ENCODE measurements at places on chromosomes 5 and 9. TPM values are rescaled to one million over a fixed set of nuclear protein-coding genes. Genes with fewer than 3 reads are reported as not detected.
A peak's percentile ranks its signal among the peaks of the same experiment; 100 is the strongest.

DNA sequence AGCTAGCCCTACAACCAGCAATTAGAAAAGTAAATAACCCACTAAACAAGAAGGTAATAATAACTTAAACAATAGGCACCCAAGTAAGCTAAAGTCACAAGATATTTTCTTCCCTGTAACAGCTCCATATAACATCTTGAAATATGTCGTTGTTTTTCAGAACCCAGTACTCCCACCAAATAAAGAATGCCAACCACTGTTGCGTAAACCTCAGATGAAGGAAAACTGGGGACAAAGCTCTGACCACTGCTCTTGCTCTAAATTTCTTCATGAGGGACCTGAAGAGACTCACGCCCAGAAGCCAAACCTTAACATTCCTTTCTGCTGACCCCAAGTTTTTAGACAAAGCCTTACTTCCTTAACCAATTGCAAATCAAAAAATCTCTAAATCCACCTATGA is 267.7 kb upstream of the GAS1 start:
- no peak for DNase-seq
- peaks cover 5% of the 10 kb centered on the region for H3K4me1 ChIP-seq
- no peaks in the 10 kb centered on the region for H3K36me3 ChIP-seq
- no peak overlapping the region for H3K27ac ChIP-seq
- no peaks in the 10 kb centered on the region for H3K27me3 ChIP-seq

ZDHHC11B gene
- total RNA-seq = 0.25 TPM

GRCh38 chr9:113370806-113371325 is 5.9 kb downstream of the HDHD3 start:
- no peaks in the 10 kb centered on the region for H3K27me3 ChIP-seq
- no peaks in the 10 kb centered on the region for H3K36me3 ChIP-seq
- no peaks in the 10 kb centered on the region for H3K4me1 ChIP-seq

DNA sequence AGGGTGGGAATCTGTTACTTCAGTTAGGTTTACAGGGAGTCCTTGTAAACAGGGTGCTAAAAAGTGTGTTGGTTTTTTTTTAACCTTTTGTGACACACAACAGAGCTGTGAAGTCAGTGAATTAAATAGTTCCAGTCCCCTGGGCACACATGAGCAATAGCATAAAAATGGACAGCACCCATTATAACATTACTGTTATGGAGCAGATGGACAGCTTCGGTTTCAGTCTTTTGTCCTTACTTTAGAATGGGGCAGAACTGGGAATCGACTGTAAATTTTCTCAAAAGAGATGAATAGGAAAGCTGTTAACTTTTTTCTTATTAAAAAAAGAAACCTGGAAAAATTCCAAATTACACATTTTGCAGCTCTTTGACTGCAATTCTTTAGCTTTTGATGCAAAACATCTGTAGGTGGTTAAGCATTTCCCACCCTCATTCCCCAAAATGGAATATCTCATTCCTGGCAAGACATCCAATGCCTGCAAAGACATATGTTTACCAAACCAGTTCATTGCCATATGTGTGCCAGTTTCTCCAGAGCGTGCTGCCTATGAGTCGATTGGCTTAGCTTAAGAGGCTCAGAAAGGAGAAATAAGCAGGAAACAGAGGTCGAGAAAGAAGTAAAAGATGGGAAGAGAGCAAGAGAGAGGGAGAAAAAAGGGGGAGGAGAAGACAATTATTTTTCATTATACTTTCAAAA is 212.3 kb upstream of the TMEM161B start:
- no peaks in the 10 kb centered on the region for H3K36me3 ChIP-seq
- H3K4me3 ChIP-seq = no peak overlapping the region
- no peak for DNase-seq

DNA sequence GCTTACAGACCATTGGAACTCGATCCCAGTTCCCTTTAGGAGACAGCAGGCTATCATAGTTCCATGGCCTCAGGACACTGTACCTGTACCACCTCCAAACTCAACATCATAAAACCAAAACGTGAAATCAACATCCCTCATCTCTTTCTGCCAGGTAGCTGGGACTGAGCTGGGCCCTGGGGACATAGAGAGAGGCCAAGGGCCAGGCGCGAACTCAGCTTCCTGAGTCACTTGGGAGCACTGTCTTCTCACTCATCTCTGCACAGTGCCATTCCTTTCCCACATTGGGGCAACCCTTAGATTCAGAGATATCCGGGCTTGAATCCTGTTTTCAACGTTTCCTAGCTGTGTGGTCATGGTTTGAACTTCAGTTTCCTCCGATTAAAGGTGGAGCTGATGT is 12.2 kb downstream of the DAB2IP start:
- no peaks in the 10 kb centered on the region for H3K36me3 ChIP-seq
- no peak overlapping the region for H3K4me3 ChIP-seq
- no peaks in the 10 kb centered on the region for H3K27me3 ChIP-seq

PCDHA9 gene
- total RNA-seq = 2.0 TPM

GRCh38 chr5:35370871-35371270 is 140.6 kb upstream of the PRLR start:
- no peak overlapping the region for H3K4me3 ChIP-seq
- no peaks in the 10 kb centered on the region for H3K27me3 ChIP-seq
- peaks cover 35% of the 10 kb centered on the region for H3K4me1 ChIP-seq
- no peaks in the 10 kb centered on the region for H3K36me3 ChIP-seq

- no peak overlapping the region for H3K4me3 ChIP-seq
- DNase-seq = peak; percentile 46
- H3K27me3 ChIP-seq = no peaks in the 10 kb centered on the region
- H3K4me1 ChIP-seq = peaks cover 25% of the 10 kb centered on the region
- no peaks in the 10 kb centered on the region for H3K36me3 ChIP-seq
- H3K27ac ChIP-seq = no peak overlapping the region
Measured at GRCh38 chr9:96420468-96421219, 2.5 kb upstream of the ZNF367 start.

DNA sequence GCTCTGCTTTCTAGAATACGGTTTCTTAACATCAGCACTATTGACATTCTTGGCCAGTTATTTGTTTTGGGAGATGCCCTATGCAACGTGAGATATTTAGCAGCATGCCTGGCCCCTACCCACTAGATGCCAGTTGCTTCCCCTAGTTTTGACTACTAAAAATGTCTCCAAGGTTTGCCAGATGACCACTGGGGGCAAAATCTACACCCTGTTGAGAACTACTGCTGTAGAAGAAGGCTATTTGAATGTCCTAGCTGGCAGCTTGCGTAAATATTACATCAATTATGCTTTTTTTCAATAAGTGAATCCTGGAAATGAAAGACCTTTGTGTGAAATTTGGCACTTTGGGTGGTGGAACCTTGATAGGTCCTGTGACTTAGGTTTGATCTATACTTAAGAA is 5.0 kb downstream of the NCBP1 start:
- no peak overlapping the region for H3K27ac ChIP-seq
- peaks cover 4% of the 10 kb centered on the region for H3K36me3 ChIP-seq
- H3K4me1 ChIP-seq = peaks cover 15% of the 10 kb centered on the region
- peak; percentile 12 for DNase-seq

DNA sequence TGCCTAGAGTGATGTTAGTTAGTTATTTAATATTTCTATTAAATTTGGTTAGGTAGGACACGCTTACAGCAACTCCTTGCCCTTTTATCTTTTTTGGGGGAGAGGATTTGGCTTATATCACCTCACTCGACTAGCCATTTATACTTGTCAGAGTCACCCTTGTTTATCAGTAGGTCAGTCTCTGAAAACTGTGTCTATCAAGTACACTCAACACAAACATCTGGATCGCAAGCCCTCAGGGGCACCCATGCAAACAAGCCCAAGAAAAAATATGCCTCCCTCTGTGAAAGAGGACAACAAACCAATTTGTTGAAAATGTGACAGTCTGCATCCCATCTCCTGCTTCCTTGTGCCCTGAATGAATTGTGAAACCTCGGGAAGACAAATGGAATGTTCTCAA is 139.9 kb downstream of the PLCXD3 start:
- no peak for DNase-seq
- no peaks in the 10 kb centered on the region for H3K36me3 ChIP-seq
- no peaks in the 10 kb centered on the region for H3K4me1 ChIP-seq

DNA sequence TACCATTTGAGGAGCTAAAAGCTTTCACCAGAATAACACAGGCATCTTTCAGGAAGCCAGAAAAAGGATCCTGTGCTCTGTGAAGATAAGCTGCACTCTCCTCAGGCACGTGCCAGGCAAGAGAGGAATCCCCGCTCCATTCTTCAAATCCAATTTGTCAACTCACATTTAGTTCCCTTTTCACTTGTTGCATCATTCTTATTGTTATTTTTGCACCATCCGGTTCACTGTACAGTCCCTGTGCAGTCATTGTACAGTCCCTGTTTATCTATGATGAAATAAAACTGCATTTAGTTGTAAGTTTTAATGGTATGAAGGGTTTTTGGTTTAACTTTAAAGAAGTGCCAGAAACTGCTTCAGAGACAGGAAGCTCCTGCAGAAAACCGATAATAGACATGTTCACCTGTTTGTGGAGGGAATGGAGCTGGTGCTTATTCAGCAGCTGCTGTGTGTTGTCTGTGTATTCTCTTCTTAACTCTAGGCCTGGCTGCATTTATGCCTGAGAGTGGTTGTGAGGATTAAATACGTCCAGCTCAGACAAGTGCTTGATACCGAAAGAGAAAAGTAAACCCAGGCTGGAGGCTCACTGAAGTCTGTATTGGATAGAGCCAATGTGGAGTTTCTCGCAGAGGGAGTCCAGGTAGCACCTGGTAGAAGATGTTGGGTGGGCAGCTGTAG is 22.4 kb downstream of the IFNW1 start:
- no peaks in the 10 kb centered on the region for H3K36me3 ChIP-seq
- no peaks in the 10 kb centered on the region for H3K4me1 ChIP-seq
- H3K27me3 ChIP-seq = no peaks in the 10 kb centered on the region

GRCh38 chr5:56145511-56145910 is 87.6 kb downstream of the ANKRD55 start:
- no peak for DNase-seq
- H3K27me3 ChIP-seq = no peaks in the 10 kb centered on the region
- H3K4me1 ChIP-seq = no peaks in the 10 kb centered on the region

DNA sequence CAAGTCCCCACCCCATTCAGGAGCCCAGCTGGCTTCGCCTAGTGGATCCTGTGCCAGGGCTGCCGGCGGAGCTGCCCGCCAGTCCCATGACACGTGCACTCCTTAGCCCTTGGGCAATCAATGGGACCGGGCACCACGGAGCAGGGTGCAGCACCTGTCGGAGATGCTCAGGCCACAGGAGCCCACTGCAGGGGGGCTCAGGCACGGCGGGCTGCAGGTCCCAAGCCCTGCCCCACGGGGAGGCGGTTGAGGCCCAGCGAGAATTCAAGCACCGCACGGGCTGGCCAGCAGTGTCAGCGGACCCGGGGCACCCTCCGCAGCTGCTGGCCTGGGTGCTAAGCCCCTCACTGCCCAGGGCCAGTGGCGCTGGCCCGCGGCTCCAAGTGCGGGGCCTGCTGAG is 969.7 kb upstream of the CDH10 start:
- H3K36me3 ChIP-seq = no peaks in the 10 kb centered on the region
- DNase-seq = no peak
- no peaks in the 10 kb centered on the region for H3K27me3 ChIP-seq
- no peak overlapping the region for H3K4me3 ChIP-seq
- H3K4me1 ChIP-seq = no peaks in the 10 kb centered on the region

- no peak overlapping the region for H3K27ac ChIP-seq
- H3K4me1 ChIP-seq = no peaks in the 10 kb centered on the region
- no peak for DNase-seq
- no peak overlapping the region for H3K4me3 ChIP-seq
Measured at GRCh38 chr9:101433229-101433628, 2.3 kb downstream of the ALDOB start.

DNA sequence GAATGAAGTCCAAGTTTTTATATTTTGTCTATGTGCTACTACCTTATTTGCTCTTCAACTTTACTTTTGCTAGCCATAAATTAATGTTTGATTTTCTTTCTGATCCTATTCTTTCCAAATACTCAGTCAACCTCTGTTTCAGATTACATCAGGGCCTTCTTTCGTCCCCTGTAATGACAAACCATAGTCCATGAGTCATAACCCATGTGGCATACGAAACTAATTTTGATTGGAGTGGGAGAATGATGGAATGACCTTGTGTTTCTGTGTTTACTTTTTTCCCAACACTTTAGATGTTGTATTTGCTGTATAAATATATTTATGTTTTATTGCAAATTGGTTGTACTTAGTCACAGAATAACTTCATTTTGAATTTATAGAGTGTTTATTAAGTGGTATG is 1043.1 kb downstream of the DTWD2 start:
- H3K4me1 ChIP-seq = no peaks in the 10 kb centered on the region
- H3K4me3 ChIP-seq = no peak overlapping the region
- H3K27ac ChIP-seq = no peak overlapping the region

TMC1 gene
- not detected for total RNA-seq

JADE2 gene
- total RNA-seq = 1.7 TPM

DNA sequence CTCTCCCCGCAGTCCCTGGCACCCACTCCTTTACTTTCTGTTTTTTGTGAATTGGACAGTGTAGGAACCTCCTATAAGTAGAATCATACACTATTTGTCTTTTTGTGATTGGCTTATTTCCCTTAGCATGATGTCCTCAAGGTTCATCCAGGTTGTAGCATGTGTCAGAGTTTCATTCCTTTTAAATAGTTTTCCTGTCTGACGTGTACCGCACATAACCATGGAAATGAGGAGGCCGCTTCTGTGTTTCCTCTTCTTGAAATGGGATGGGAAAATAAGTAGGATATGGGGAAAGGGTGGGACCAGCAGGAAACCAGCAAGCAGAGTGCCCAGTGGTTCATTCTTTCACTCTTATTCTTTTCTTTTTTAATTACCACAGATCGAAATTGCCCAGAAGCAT is 72.6 kb upstream of the ENTREP1 start:
- H3K27ac ChIP-seq = no peak overlapping the region
- H3K36me3 ChIP-seq = no peaks in the 10 kb centered on the region
- no peak overlapping the region for H3K4me3 ChIP-seq
- H3K4me1 ChIP-seq = peaks cover 5% of the 10 kb centered on the region

GRCh38 chr5:180328296-180329137 is 24.6 kb downstream of the GFPT2 start:
- DNase-seq = peak; percentile 87
- no peaks in the 10 kb centered on the region for H3K36me3 ChIP-seq
- peaks cover 23% of the 10 kb centered on the region for H3K4me1 ChIP-seq
- no peaks in the 10 kb centered on the region for H3K27me3 ChIP-seq

GRCh38 chr9:135045264-135045927 is 42.1 kb upstream of the OLFM1 start:
- H3K36me3 ChIP-seq = no peaks in the 10 kb centered on the region
- no peak overlapping the region for H3K4me3 ChIP-seq
- no peak for DNase-seq
- no peak overlapping the region for H3K27ac ChIP-seq
- no peaks in the 10 kb centered on the region for H3K27me3 ChIP-seq
- H3K4me1 ChIP-seq = no peaks in the 10 kb centered on the region

- no peaks in the 10 kb centered on the region for H3K36me3 ChIP-seq
- DNase-seq = peak; percentile 16
- H3K27ac ChIP-seq = no peak overlapping the region
Measured at GRCh38 chr5:76954383-76954763, 1.5 kb downstream of the CRHBP start.

EDIL3 gene
- total RNA-seq = 7.8 TPM

- peaks cover 5% of the 10 kb centered on the region for H3K36me3 ChIP-seq
- peak; percentile 7 for DNase-seq
- no peaks in the 10 kb centered on the region for H3K27me3 ChIP-seq
Measured at GRCh38 chr5:80764786-80765185, 110.0 kb upstream of the DHFR start.

PCDHB8 gene
- total RNA-seq = not detected

YIPF5 gene
- total RNA-seq = 48.3 TPM

FCN1 gene
- total RNA-seq = not detected

GRCh38 chr5:76849419-76850291 is at the start of gene S100Z:
Gene S100Z, plus strand, starts transcription at chr5:76850014. Its CDS starts 25,346 bp downstream, at chr5:76875360.
- no peaks in the 10 kb centered on the region for H3K4me1 ChIP-seq
- H3K36me3 ChIP-seq = no peaks in the 10 kb centered on the region
- no peak within 1 kb of the TSS for H3K27ac ChIP-seq
- no peak within 1 kb of the TSS for H3K4me3 ChIP-seq

- DNase-seq = no peak
- peaks cover 14% of the 10 kb centered on the region for H3K4me1 ChIP-seq
- no peaks in the 10 kb centered on the region for H3K27me3 ChIP-seq
- H3K4me3 ChIP-seq = no peak overlapping the region
- H3K36me3 ChIP-seq = peaks cover 5% of the 10 kb centered on the region
Measured at GRCh38 chr9:92291577-92291976, 1.9 kb downstream of the IARS1 start.

ORM1 gene
- 1.5 TPM for total RNA-seq
